ENCODE measurements at places on chromosomes 2 and 18.

DNA sequence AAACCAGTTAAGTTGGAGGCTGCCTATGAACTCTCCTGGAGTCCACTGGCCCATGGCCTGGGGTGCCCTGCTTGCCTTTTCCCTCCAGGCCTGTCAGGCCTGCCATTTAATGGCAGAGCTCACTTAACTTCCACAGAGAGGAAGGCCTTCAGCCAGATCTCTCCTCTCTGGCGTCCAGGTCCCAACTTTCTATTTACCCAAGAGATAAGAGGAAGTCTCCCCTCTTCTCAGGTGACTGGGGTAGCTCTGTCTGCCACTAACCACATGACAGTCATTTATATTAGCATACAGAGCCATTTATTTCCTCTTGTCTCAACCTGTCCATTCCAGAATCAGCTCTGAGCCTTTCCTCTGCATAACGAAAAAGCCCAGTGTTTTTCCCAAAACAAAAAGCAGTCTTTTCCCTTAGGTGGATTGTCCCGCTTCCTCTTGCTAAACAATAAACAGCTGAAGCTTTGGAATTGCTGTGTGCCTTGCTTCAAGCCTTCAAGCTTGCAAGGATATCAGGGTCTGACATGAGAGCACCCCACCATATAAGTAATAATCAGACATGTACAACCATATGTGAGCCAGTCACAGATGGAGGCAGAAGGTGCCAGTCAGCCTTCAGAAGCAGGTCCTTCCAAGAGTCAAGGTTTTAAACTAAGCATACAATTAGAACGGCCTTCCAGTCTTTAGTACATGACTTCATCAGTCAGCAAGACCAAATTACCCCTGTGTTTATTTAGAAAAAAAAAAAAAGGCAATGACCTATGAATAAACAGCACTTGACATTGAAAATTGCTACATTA lies 71.2 kb upstream of the STPG4 start:
- no peak for DNase-seq

DNA sequence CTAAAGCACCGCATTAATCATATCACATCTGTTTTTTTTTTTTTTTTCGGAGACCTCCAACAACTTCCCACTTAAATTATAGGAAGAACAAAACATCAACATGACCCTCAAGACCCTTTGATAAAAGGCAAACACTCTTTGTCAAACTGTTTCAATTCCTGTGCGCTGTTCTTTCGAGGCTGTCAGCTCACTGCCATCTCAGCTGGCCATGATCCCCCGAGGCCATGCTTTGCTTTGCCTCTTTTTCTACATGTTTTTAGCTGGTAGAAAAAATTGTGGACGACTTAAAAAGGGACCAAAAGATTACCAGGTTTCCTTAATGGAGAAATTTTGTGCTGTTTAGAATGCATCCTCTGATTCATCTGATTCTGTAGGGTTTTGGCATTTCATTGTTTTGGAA lies 138.2 kb downstream of the DPP10 start:
- DNase-seq: no peak

- DNase-seq: no peak
Measured at GRCh38 chr2:140641163-140641562, 1489.7 kb downstream of the LRP1B start.

DNA sequence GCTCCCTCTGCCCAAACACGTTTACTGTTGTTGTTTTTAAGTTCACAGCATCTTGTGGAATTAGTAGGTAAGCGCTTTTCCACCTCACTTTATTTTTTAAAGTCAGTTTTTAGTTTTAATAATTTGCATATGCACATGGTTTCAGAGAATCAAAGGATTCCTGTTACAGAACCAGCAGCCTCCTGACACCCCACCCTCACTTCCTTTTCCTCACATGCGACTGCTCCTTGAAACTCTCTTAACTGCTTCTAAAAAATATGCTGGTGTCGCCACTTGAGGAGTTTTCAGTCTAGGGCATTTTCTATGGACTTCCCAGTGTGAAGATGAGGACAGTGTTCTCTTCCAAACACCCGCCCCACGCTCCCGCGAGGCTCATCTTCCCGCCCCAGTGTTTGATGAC lies 14.4 kb downstream of the TMEM37 start:
- no peak for DNase-seq

- DNase-seq: no peak
Measured at GRCh38 chr18:13400636-13401315, 182.2 kb downstream of the LDLRAD4 start.

DNA sequence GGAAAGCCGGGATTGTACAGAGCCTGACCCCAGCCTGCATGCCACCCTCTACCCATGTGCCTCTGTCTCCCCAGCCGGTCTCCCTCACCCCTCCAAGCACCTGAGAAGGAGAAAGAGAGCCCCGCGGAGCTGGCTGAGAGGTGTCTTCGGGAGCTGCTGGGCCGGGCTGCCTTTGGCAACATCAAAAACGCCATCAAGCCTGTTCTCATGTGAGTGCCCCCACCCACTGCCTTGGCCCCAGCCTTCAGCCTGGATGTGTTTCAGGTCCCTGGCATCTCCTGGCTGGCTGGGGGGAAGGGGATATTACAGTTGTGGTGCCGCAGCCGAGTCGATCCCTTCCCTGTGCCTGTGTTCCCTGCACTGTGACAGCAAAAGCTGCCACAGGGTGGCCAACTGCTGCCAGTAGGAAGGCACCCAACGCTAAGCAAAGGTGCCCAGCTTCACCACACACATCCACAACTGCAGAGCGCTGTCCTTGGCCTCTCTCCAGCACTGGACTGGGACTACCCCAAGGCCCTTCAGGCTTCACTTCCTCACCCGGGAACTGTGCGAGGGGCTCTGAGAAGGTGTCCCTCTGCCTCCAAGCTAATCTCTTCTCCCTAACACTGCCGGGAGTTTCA lies 38.4 kb downstream of the POMC start:
- no peak for DNase-seq

- no peak for DNase-seq
Measured at GRCh38 chr2:96802721-96803120, 13.3 kb upstream of the CNNM3 start.

- DNase-seq: no peak
Measured at GRCh38 chr18:22558945-22559385, 141.2 kb upstream of the CTAGE1 start.
